ENCODE measurements at places on chromosomes 16 and 17.
A peak's percentile ranks its signal among the peaks of the same experiment; 100 is the strongest.

DNA sequence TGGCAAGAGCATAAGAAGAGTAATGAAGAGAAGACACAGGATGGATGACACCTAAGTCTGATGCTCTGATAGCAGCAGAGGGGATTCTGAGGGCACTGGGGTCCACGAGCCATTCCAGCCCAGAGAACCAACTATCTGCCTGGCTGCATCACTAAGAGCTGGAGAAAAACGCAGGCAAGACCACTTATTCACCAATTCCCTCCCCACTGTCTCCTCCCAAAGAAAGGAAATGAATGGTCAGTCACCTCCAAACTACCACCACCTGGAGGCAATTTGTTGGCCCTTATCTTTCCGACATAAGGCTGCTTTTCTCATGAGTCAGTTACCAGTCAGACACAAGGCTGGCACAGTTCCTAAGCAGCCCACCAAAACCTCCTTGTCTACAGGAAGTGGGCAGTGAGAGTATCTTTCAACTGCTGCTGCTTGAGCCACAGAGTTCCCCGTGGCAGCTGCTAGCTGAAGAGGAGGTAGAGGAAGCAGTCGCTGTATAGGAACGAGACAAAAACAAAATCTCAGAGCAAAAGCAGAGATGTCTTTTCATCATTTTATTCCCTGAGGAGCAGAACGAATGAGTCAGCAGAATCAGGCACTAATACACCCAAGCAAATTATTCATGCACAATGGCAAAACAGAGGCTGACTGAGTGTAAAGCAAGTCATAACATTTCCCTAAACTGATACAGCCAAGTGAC, 111.1 kb downstream of the SMG6 start:
- DNase-seq = no peak

GRCh38 chr16:13923703-13924298, 3.8 kb downstream of the ERCC4 start:
- peak; percentile 23 for DNase-seq

GRCh38 chr16:14300705-14301168, 229.6 kb downstream of the MRTFB start:
- no peak for DNase-seq

DNA sequence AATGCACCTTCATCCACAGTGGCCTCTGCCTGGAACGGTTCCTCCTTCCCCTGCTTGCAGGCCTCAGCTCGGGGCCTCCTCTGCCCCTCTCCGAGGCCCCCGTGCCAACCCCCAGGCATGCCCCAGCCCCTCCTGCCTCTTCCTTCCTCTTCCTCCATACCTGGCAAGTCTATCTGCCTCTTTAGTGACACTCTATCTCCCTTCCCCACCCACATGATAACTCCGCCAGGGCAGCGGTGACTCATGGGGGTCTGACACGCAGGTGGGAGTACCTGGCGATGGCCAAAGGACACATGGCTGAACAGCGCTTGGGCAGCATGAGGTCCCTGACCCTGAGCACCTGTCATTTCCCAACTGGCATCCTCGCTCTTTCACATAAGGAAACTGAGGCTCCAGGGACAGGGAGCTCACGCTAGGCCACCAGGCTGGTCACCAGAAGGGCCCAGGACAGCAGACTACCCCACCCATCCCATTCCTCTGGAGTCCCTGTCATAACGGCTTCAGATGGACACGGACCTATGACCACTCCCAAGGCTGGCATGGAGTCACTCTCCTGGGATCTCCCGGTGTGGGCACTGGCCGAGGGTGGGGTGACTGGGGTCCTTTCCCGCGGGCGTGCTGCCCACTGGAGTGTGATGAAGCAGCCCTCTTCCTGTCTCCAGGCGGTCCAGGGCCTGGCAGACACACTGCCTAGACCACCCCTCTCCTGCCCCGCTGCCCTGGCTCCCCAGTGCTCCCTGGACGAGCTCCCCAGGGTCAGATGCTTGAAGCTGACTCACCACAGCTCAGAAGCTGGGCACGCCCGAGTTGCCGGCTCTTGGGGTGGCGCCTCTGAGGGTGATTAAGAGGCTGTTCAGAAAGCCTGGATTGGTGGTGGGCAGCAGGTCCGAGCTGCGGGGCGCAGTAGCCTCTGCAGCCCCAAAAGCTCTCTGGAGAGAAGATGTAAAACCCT, 100.6 kb downstream of the ENGASE start:
- DNase-seq = no peak

GRCh38 chr17:67435122-67435521, 58.0 kb downstream of the PITPNC1 start:
- DNase-seq = no peak

Measured in left renal cortex interstitium (tissue), 4 donors.